ENCODE measurements at places on chromosomes 6 and 20.

GRCh38 chr6:57267586-57268293, 45.6 kb upstream of the RAB23 start:
- DNase-seq, result peak; percentile 68

DNA sequence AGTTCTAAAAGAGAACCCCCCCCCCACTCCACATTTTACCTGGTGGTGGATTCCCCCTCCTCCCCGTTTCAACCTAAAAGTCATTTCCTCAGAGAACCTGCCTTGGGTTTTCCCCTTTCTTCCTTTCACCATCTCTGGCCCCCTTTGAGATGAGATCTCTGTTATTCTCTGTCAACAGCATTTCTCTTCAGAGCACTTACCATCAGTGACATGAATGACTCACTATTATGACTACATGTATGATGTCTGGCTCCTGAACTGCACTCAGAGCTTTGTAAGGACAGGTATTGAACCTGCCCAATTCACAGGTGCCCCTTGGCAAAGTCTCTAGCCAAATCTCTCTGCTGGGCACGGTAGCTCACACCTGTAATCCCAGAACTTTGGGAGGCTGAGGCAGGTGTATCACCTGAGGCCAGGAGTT, 61.4 kb upstream of the JARID2 start:
- no peak for DNase-seq

- DNase-seq, result no peak
Measured at GRCh38 chr6:69232496-69232895, 564.3 kb downstream of the LMBRD1 start.

- no peak for DNase-seq
Measured at GRCh38 chr6:35562060-35562459, 49.4 kb upstream of the TULP1 start.

GRCh38 chr6:28710466-28711191, 184.9 kb downstream of the GPX5 start:
- no peak for DNase-seq

DNA sequence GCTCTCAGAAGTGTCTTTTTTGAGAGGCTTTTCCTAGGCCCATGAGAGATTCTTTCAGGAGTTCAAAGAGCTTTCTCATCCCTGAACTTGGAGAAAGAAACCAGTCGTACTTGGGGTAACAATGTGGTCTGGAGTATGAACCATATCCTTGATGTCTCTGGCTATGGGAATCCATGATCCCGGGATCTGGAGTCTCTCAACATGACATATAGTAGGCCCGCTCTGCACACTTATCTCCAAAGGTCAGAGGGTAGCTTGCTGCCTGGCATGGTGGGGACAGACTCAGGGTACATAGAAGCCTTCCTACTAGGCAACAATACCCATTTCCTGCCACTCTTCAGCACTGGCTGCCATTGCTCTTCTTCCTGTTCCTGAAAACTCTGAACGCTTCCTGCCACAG, 42.2 kb upstream of the NFATC2 start:
- DNase-seq, result no peak

DNA sequence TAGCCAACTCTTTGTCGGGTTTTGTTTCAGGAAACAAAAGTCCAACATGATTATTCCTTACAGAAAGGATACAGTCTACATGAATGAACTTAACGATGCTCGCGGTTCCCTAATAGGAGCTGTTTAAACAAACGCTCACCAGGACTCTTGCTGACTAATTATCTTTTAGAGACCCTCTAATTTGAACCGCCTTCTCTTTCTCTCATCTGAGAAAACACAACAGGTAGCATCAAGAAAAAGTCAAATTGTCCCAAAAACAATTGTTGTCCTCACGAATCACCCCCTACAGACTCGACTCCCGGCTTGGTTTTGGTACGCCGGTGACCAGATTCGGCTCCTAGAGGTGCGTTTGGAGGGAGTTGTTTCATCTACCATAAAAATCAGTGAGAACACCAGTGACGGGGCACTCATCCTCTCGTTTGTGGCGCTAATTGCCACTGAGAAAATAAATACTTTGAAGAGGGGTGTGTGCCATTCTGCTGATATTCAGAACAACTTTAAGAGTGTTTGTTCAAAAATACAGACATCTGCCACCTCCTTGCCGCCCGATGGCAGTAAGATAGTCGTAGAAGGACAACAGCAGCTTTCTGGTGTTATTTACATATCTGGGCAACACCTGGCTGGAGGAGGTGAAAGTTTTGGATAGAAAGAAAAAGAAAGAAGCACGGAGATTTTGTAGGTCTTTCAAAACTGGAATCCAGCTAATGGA, 1.1 kb upstream of the SIM1 start:
- no peak for DNase-seq

DNA sequence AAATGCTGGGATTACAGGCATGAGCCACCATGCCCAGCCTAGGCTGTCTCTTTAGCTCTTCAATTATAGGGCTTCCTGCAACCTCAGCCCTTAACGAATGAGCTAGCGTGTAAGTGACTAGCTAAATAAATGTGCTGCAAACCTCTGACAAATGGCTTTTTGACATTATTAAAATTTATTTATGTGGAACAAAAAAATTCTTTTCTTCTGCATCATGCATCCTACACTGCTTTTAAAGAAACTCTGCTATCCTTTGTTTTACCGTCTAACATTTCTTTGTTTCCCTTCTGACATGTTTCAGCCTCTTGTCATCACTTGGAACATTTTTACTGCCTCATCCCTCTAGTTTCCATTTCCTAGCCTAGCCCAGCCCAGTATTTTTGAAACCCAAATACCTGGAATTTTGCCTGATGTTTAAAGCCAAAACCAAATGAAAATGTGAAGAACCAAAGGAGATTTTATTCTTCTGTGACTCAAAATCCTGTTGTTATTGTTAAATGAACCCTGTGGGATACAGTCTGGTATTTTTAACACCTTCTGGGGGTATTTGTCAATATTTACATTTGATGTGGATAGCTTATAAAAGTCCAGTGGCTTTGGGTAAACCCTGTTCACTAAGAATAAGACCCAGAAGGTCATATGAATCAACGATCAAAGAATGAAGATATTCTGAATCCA, 9.5 kb downstream of the NT5E start:
- DNase-seq, result no peak

GRCh38 chr6:16987996-16988395, 113.9 kb upstream of the STMND1 start:
- DNase-seq, result no peak

DNA sequence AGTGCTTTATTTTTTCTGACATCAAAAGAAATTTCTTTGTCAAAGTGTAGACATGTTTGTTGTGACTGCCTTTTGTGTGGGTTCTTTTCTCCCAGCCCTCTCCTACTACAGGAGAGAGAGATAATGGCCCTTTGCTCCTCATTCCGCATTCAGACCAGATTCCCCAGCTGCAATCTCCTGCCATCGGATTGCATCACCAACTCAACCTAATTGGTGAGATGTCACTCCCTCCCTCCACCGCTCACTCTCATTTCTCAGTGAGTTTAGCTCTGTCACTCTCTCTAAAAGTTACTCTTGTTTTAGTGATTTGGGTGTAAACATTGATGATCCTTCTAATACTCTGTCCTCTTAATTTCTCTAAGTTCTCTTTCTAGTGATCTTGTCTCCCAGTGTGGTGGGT, 22.7 kb downstream of the UTRN start:
- DNase-seq, result no peak

DNA sequence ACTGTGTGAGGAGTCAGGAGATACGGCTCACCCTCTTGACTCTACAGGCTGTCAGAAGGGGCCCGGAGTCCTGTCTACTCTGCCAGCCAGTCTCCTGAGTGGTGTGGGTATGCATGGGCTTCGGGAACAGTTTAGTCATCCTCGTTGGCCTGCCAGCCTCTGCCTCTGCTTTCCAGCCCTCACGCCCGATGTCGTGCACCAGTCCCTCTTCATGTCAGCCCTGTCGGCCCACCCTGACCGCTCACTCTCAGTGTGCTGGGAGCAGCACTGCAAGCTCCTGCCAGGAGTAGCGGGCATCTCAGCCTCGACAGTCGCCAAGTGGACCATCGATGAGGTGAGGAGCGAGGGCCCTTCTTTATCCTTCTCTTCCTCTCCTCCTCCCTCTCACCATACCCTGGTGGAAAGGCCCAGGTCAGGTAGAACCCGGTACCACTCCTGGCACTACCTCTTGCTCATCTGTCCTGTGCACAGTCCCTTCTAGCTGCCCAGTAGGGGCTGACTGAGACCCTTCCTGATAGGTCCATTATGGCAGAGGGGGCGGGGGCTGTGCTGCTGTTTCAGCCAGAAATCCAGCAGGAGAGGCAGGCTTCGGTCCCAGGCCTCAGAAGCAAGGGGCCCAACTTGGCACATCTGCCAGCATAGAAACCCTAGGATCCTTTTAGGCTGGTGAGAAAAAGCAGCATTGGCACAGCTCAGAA, 18.7 kb upstream of the SGK2 start:
- DNase-seq, result no peak

- DNase-seq, result no peak
Measured at GRCh38 chr6:148720406-148720805, 26.4 kb upstream of the UST start.

DNA sequence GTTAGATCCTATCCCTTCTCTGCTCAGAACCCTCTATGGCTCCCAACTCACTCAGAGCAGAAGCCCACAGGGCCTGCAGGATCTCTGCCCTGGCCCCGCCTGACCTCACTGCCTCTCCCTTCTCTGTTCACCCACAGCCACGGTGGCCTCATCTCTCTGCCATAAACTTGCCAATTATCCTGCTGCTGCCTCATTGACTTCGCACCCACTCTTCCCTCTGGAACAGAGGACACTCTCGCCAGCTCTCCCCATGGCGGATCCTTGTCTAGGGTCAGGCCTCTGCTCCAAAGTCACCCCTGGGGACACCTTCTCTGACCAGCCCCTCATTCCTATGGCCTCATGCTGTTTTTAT, 86.4 kb downstream of the CEBPB start:
- no peak for DNase-seq

DNA sequence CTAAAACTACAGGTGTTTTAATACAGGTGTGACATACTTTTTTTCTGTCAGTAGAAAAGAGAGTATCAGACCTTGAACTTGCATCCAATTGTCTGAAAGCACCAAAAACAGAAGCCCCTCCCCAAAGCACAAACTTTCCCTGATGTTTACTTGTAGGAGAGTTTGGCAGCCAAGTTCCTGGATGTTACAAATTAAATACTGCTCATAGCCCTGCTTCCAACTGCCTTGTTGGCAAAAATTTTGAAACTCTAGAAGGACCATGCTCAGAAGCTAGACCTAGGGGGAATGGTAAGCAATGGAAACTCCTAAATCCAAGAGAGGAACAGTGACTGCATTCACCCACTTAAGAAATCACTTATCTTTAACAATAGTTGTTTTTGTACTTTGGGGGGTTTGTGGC, 17.0 kb upstream of the ARG1 start:
- DNase-seq, result no peak

GRCh38 chr6:145903356-145904102, 60.6 kb downstream of the SHPRH start:
- DNase-seq, result no peak

- DNase-seq, result no peak
Measured at GRCh38 chr6:28751963-28752350, 171.8 kb downstream of the TRIM27 start.

GRCh38 chr6:37382994-37383765, 29.4 kb downstream of the RNF8 start:
- DNase-seq, result no peak

DNA sequence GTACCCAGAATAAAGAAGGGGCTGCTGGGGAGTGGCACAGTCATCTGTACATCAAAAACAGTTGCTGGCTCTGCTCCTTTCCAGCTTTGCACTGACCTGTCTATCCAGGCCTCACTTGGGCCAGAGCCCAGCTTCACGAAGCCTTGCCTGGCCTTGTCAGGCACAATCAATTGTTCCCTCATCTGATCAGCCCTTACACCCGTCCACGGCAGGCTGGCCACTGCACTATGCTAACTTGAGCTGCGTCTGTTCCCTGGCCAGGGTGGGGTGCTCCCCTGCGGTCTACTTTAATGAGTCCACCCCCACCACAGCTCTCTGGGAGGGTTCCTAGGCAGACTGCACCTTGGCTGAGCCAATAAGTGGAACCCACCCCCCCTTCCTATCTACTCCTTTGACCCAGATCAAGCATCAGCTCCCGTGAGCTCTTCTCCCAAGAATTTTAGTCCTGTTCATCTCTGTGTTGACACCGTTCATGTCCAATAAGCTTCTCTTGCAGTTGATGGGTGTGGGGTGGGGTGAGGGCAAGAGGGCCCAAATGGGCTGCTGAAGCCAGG, 74.3 kb upstream of the MLN start:
- DNase-seq, result no peak

DNA sequence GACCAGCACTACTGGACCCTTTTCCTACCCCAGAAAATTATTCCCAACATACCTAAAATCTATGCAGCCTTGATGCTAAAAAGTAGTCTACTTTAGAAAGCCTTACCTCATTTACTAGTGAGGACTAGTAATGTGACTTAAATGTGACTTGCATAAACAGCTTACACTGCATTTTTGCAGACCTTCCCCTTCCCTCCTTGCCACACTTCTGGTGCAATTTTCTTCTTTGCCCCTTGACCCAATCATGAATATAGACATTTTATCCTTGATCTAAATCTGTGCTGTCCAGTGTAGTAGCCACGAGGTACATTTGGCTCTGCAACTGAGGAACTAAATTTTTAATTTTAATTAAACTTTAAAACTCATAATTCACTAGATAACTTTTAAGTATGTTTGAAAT, 7.0 kb upstream of the ZKSCAN8 start:
- no peak for DNase-seq

DNA sequence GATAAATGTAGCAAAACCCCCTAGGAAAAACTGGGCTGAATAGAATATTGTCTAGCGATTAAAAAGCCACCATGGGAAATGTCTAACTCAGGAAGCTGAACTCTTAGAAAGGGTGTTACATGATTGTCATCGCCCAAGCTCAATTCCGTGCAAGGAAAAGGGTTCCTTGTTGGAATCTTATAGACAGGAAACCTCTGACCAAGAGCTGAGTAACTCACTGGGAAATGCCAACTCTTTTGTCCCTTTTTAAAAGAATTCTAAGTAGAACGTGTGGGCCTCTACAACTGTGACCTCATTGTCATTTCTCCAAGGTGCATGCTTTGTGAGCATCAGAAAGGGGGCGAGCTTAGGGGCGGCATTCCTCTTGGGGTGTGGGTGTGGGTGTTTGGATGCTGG, 88.1 kb downstream of the SYNJ2 start:
- no peak for DNase-seq

GRCh38 chr20:59804347-59804746, 129.1 kb downstream of the SYCP2 start:
- no peak for DNase-seq

- peak; percentile 68 for DNase-seq
Measured at GRCh38 chr20:62219992-62220665, at the start of gene HRH3. TSS of gene HRH3 (minus strand) at chr20:62220278. CDS start at chr20:62219970, 308 bp downstream.

All from Calu3 (cell line).